ENCODE measurements at places on chromosomes 11 and 22.

GRCh38 chr11:36577859-36578258 is 10.1 kb downstream of the RAG1 start:
- DNase-seq = no peak

DNA sequence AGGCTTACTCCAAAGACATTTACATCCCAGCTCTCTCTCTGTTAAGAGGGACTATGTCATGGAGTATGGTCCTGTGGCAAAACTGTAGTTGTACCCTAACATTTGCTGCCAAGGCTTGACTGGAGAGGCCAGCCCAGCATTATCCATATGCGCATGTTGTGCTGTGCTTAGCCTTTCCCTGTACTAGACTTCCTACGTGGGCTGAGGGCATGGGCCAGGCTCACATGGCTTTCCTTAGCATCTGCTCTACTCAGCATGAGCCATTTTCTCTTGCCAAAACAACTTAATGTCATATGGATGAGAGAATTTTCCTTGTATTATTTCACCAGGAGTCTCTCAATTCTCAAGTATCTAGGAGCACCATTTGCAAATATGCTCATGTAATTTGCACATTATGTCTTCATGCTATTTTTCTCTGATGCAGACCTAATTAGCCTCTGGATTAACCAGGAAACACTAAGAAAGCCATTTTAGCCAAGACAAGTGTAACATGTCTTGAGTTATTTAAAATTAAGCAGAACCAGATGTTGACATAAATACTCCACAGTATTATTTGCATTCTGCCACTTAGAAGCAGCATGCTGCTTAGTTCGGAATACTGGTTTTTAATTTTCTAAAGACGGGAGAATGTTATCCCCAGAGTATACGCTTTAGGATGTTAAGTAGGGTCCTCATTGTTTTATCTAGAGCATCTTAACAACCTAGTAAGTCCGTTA is 71.7 kb upstream of the FAR1 start:
- no peak for DNase-seq

GRCh38 chr22:17228725-17229126 is 9.5 kb upstream of the ADA2 start:
- DNase-seq = no peak

GRCh38 chr11:10725114-10725906 is 25.7 kb upstream of the CTR9 start:
- DNase-seq = no peak

- no peak for DNase-seq
Observed at GRCh38 chr22:49201046-49201970, 626.4 kb downstream of the BRD1 start.

DNA sequence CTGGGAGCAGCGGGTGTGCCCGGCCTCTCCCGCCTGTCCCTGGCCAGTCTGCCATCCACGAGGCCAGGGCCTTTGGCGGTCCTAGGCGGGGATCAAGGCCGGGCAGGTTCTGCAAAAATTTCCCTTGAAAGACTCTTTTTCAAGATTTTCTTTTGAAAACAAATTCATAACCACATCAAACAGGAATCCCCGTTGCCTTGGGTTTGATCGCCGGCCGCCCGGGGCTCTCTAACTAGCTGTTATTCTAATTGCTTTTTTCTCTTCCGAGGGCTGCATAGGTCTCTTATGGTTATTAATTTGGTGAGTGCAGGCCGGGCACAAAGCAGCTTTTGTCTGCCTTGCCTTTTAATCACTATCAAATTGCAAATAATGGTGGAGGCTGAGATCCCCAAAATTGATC is 42.0 kb downstream of the CDKN1C start:
- no peak for DNase-seq

DNA sequence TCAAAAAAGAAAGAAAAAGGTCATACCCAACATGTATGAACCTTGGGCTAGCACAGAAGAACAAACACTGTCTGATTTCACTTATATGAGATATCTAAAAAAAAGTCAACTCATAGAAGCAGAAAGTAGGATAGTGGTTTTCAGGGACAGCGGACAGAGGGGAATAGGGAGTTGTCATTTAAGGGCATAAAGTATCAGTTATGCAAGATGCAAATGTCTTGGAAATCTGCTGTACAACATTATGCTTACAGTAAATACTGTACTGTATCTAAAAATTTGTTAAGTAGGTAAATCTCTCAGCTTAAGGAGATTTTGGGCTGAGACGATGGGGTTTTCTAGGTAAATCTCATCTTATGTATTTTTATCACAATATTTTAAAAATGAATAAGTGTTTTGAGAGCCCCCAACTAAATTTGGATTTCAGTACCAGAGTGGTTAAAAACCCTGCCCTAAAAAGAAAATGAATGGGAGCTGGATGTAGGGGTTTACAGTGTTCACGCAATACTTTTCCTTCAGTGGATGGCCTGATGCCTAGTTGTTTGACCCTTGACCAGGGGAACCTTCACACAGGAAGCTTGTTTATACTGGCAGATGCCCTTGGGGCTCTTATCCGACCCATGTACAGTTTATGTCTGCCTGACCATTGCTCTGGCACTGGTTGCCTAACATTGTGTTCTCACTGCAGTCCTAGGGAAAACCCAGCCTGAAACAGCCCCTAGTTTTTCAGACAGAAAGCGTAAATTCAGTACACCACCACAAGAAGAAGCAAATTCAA is 34.8 kb downstream of the SLC22A9 start:
- no peak for DNase-seq

DNA sequence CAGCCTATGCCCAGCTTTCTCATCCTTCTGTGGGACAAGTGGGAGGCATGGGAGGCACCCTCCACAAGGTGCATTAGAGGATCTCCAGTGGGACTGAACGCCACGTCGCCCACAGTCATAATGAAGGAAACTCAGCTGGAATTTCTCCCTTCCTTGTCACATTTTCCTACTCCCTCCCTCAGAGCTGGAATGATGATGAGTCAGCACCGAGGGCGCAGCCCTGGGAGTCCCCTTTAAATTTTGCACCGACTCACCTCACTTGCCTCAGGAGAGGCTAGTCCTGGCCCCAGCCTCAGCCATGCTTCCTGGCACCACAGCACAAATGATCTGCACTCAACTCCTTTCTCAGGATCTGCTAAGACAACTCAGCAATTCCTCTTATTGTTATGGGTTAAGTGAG is 34.3 kb downstream of the DBX1 start:
- DNase-seq = no peak

DNA sequence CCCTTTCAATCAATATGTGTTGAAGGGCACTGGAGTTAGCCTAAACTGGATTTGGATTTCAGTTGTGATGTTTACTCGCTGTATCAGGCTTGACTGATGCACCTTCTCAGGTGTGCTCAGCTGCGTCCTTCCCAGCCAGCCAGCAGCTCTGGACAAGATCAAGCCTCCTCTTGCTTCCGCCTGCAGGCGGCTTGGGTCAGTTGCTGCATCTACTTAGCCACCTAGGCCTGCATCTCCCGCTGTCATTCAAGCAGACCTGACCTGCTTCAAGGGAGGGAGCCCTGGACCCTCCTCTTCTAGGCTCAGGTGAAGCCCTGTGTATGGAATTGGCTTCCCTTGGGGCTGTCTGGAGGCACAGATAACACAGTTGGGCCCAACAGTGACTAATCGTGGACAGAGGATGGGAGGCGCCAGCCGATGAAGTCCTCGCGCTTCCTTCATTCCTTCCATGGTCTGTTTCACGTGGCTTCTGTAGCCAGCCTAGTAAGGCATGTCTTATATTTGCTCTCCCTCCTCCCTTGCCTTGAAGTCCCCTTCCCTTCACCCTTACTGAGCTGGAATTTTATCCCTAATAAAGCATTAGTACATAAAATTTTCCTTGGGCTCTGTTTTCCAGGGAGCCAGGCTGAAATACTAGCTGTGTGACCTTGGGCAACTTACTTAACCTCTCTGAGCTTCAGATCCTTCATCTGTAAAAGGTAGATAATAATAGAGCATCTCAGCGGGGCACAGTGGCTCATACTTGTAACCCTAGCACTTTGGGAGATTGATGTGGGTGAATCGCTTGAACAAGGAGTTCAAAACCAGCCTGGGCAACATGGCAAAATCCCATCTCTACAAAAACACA is 2.1 kb upstream of the LHFPL7 start:
- no peak for DNase-seq

- DNase-seq = no peak
Observed at GRCh38 chr11:8336356-8337129, 72.9 kb upstream of the LMO1 start.

DNA sequence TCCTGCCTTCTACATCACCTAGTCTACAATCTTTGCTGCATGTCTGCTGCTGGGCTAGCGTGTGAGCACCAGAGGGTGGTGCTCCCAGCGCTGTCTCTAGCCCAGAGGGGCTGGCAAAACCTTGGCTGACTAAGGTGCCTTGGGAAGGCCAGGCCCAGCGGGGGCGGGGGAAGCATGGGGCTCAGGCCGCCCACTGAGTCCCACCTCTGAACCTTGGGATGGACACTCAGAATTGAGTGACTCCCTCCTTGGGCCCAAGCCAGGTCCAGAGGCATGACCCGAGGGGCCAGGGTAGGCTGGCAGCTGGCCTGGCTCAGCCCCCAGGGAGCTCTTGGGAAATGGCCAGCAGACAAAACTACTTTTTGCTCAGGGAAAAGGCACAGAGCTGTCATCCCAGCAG is 7.6 kb upstream of the GAL3ST1 start:
- no peak for DNase-seq

DNA sequence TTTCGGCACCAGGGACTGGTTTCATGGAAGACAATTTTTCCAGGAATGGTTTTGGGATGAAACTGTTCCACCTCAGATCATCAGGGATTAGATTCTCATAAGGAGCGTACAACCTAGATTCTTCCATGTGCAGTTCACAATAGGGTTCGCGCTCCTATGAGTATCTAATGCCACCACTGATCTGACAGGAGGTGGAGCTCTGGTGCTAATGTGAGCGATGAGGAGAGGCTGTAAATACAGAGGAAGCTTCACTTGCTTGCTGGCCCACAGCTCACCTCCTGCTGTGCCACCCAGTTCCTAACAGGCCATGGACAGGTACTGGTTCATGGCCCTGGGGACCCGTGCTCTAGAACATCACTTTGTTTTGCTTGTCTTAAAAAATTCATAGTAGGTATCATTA is 41.8 kb upstream of the AMPD3 start:
- peak; percentile 48 for DNase-seq

GRCh38 chr22:44650806-44651205 is 51.2 kb upstream of the PRR5 start:
- DNase-seq = no peak

DNA sequence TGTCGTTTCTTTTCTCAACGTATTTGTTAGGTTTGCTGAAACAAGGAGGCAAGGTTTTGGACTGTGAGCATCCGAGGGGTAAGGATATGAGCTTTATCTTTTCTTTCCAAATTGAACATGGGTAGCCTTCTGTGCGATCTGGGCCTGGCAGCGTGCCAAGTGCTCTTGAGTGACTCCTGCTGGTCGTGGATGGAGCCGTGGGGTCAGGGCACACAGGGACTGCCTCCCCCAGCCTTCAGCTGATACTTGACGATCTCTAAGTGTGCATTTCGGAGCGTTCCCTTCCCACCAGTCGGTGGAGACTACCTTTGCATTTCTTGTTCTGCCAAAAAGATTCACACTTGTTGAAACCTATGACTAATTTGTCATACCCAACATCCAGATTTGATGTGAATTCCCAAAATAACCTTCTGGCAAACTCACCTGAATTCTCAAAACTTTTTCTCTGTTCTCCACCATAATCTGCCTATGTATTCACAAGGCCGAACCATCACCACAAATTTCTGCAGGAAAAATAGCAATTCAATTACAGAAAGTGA is 40.1 kb upstream of the CLMP start:
- DNase-seq = peak; percentile 15

GRCh38 chr11:74756571-74756970 is 7.9 kb downstream of the RNF169 start:
- DNase-seq = no peak

- DNase-seq = no peak
Observed at GRCh38 chr11:8768625-8769333, 86.2 kb downstream of the RPL27A start.

- no peak for DNase-seq
Observed at GRCh38 chr22:45162531-45162930, 1.2 kb upstream of the NUP50 start.

GRCh38 chr11:72932132-72932570 is 117.9 kb downstream of the ATG16L2 start:
- DNase-seq = no peak

- DNase-seq = no peak
Observed at GRCh38 chr11:45366619-45367190, 80.6 kb upstream of the SYT13 start.

DNA sequence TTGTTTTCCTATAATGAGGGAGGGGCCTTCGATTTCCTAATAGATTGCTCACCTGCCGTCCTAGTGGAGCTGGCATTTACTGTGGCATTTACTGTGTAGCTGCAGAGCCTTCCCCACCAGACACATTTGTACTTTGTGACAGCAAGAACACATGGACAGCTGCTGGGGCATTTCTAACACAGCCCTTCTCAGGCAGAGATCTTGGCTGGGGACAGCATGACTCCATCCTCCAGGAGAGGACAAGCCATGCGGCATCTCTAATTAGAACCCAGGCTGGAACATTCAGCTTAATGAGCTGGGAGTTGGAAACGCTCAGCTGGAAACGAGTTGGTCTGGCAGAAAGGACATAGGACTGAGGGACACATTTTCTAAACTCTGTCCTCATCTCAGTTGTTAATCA is 887.5 kb downstream of the NTM start:
- DNase-seq = no peak

DNA sequence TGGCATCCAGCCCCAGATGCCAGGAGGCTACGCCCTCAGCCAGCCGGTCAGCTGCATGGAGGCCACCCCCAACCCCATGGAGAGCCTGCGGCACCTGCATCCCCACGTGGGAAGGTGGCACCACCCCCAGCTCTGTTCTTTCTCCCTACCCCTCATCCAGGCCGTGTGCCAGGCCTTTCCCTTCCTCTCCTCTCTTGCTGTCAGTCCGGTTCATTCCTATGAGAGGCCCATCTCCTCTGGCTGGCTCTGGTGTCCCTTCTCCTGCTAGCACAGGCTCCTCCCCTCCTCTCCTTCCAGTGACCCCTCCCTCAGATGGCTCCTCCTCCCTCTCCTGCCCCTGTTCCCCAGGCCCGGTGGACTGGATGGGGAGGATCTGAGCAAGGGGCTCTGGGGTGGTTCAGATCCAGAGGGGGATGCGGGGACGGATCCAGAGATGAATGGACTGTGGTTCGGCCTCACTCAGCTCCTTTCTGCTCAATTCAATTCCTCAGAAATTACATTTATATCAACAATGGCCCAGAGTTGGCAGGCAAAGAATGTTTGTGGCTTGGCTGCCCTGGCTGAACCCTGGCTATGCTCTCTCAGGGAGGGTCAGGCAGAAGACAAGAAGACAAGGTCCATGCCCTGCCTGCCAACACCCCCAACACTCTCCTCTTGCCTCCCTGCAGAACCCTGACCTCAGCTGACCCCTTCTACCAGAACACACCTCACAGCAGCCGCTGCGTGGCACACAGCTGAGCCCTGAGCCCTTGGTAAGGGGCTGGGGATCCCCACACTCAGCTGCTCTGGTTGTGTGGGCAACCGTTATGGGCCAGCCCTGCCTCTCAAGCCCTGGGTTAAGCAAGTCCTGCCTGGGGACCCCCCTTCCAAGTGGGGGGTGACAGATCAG is 18.5 kb upstream of the LRRC10B start:
- no peak for DNase-seq

DNA sequence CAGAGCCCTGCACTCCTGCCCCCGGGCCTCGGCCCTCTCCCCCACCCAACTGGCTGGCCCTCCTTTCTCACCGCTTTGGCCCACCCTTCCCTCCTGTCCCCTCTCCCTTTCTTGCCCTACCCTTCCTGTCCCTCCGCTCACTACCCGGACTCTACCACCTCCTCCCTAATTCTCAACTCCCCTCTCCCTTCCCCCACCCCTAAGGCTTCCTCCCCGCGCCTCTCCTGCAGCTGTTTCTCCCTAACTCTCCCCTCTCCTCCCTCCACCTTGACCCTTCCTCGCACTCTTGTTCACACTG is 421 bp downstream of the SLC15A3 start:
- DNase-seq = no peak

- no peak for DNase-seq
Observed at GRCh38 chr22:45799291-45799690, 127.7 kb downstream of the ATXN10 start.
